Activated effector memory CD4-positive, alpha-beta T cell treated with Interleukin-2 at 50 U/mL for 16 hours (primary cell): ENCODE measurements at places on chromosomes 3 and 15.

- DNase-seq, result no peak
These were observed 23.6 kb upstream of the ETV5 start for GRCh38 chr3:186132487-186132886.

GRCh38 chr3:64575211-64575844, 112.5 kb downstream of the ADAMTS9 start:
- no peak for DNase-seq

- no peak for DNase-seq
These were observed 115.9 kb upstream of the LPP start for GRCh38 chr3:188037965-188038581.

- no peak for DNase-seq
These were observed 16.5 kb upstream of the P2RY13 start for GRCh38 chr3:151345859-151346258.

GRCh38 chr15:45645026-45645980, 10.5 kb downstream of the SQOR start:
- DNase-seq, result no peak

DNA sequence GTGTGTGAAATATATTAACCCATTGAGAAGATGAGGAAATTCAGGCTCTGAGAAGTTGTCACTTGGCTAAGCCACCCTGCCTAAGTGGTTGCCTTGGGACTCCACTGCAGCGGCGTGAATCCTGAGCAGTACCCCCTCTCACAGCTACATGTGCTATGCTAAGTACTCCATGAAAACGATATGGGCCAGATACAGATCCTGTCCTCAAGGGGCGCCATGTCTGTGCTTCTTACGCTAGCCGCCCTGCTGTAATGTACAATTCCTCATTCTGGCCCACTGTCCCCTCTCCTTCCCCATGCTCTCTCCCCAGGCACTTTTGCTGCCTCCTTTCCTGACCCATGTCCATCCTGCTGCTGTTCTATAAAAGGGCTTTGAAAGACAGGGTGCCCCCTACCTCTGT, 140.3 kb downstream of the FEZF2 start:
- no peak for DNase-seq

DNA sequence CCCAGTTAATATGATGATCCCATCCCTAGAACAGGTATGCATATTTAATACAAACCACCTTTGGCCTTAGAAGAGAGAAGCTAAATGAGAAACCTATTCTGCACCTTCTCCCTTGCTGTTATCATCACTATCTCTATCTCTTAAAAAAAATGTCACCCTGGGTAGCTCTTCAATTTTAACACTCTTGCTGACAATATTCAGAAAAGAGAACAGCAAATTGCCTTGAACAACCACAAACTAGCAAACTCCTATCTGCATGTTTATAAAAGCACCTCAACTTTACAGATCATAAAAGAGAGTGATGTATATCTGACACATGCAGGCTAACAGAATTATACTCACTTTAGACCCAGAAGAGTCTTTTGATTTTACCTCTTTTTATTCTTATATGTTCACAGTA, 7.4 kb downstream of the TOP2B start:
- no peak for DNase-seq

GRCh38 chr15:90232941-90233386, 777 bp downstream of the CIB1 start:
- DNase-seq, result no peak

DNA sequence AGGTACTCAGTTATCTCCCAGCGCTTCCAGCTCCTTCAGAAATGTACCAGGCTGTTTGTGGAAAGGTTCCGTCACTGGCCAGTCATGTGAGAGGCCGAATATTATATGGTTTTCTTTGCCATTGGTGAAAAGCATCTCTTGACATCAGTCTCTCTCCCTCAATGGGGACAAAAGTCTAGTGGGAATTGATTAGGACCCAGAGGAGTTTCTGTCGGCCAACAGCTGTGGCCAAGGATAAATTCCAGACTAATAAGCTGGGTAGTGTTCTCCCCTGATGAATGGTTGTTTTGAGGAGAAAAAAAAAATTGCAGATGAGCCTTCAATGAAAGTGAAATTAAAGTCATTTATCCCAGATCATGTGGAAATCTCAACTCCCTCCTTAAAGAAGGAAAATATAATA, 404.7 kb upstream of the THRB start:
- DNase-seq, result no peak

DNA sequence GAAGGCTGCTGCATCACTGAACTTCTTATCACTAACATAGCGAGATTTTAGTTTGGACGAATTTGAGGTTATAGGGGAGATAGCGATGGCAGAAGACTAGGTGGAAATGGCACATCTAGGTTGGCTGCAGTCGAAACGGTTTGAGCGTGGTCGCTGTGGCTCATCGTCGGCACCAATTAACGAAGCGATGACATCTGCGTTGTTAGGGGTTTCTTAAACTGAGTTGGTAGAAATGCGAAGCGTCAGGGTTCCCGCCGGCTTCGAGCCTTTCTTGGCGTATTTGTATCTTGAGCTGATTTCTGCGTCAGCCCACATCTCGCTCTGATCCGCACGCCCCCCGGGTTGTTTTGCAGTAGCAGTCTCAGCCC, 319 bp downstream of the LNP1 start:
- no peak for DNase-seq

DNA sequence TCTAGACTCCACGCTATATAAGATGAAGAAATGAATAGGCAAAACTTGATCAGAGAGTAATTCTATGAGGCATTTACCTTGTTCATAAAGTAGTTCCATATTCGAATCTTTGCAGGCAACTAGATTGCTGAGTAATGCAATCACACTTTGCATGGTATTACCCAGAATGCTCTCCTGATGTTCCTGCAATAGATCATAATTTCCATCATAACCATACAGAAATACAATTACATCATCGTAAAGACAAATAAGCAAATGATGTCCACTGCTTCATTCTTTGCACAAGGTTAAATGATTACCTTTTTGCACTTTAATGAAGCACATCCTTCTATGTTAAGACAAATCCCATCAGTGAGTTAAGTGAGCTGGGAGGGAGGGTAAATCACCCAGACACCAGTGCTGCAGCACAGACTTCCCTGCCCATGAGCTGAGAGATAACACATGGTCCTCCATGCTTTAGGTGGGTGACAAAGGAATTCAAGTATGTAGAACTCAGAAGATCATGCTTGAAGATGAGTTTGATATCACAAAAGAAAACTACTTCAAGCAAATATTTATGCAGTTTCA, 366.7 kb downstream of the CTNNB1 start:
- DNase-seq, result no peak

DNA sequence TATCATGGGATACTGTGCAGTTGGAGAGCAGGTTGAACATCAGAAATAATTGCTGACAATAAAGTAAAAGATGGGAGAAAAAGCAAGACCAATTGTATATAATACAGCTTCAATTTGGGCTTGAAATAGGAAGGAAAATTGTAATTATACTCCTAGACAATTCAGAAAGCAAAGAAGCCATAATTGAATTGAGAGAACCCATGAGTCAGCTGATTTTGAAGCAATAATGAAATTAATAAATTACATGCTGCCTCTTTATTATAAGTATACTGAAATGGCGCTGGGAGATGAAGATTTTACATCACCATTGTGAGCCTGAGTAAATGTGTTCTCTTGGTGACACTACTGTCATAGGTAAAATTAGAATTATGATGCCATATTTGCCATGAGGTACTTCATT, 23.2 kb downstream of the CHRNA3 start:
- no peak for DNase-seq

- no peak for DNase-seq
These were observed 2.0 kb upstream of the CILP start for GRCh38 chr15:65213241-65213640.

- no peak for DNase-seq
These were observed 567.0 kb upstream of the RGMA start for GRCh38 chr15:93656041-93656440.

DNA sequence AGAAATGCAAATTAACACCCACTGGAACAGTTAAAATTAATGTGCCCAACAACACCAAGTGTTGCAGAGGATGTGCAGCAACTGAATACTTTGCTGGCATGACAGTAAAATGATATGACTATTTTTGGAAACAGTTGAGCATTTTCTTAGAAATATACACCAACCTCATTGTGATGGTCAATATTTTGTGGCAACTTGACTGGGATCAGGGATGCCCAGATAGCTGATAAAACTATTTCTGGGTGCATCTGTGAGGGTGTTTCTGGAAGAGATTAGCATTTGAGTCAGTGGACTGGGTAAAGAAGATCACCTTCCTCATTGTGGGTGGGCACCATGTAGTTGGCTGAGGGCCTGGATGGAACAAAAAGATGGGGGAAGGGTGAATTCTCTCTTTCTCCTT, 57.9 kb downstream of the RPLP1 start:
- no peak for DNase-seq

- peak; percentile 70 for DNase-seq
These were observed 144.8 kb upstream of the BHLHE40 start for GRCh38 chr3:4834403-4834866.

- no peak for DNase-seq
These were observed 200.1 kb downstream of the SLC9A9 start for GRCh38 chr3:143648218-143648617.

DNA sequence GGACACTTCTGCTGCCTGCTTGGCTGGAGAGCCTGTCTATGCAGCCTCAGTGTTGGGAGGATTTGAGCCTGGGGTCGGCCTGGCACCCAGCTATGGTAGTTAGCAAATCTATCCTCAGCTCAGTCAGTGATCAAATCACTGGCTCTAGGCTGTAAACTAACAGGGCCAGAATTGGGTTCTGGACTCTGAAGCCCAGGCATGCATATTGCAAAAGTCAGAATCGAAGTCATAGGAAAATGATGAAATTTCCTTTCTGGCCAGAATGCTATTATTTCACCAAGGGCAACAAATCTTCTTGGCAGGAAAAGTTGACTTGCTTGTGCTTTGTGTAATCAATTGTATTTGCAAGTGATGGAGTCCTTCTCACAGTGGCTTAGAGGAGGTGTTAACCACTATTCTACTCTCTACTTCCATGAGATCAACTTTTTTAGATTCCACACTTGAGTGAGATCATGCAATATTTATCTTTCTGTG, 482.6 kb upstream of the TPRG1 start:
- no peak for DNase-seq

DNA sequence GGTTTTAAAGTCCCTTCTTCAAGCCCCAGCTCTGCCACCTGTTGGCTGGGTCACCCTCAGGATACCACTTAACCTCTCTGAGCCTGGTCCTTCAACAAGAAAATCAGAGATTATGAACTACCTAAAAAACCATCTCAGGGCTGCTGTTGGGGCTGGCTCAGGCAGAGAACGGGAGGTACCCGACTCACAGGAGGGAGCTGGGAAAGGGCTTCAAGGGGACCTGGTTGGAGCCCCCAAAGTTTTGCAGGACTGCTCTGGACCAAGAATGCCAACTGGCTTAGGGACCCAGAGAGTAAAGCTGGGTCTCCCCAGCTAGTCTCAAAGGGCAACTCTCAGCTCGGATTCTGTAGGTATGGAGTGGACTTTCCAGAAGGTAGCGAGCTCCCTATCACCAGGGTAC, 41.5 kb downstream of the WNT7A start:
- DNase-seq, result no peak

DNA sequence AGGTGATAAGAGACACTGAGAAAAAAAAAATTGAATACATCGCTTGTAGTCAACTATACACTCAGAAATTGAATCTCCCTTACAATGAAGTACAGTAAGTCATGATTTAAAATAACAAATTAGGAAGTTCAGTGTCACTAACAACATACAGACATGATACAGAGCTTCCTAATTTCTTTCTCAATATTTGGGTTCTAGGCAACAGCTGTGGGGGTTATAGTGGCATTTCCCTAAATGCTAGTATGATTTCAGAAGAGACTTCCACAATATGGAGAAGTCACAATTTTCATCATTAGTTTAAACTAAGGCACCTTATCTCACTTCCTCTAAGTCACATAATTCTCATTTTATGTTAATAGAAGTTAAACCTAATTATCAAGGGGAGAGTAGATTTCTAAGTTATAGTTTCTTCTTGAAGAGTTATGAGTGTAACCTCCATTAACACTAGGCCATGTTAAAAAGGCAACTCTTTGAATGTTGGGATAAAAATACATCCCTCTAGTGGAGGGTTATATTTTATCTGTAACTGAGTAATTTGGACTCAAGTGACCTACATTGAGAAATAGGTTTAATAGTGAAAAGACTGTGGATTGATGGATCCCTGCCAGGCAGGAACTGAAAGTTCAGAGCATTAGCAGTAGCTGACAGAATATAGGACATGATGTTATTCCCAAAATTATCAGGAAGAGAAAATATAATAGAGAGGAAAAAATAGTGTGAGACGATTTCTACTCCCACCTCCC, 286.0 kb upstream of the SUCLG2 start:
- DNase-seq, result no peak

- no peak for DNase-seq
These were observed 26.7 kb downstream of the CLK3 start for GRCh38 chr15:74642348-74642733.

GRCh38 chr3:55201779-55202178, 273.9 kb upstream of the LRTM1 start:
- DNase-seq, result no peak

DNA sequence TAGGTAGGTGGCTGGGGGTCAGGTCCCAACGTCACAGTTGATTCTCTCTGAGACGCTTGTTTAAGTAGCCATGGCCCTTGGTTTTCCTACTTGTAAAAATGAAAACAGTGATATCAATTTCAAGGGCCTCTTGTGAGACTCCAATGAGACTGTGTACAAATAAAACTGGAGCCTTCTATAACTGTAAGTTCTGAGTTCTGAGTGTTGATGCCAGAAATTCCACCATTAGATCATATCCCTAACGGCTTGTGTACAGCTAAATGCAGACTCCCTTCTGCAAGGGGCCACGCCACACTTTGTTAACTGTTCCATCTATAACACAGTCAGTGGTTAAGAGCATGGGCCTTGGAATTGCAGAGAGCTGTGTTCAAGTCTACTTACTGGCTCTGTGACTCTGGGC, 267.3 kb downstream of the TLE3 start:
- no peak for DNase-seq

DNA sequence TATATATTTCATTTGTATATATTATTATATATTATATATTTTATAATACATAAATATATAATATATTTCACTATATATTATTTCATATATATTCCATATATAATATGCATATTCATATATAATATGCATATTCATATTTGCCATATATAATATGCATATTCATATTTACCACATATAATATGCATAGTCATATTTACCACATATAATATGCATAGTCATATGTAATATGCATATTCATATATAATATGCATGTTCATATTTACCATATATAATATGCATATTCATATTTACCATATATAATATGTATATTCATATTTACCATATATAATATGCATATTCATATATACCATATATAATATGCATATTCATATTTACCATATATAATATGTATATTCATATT, 51.2 kb upstream of the GATA2 start:
- DNase-seq, result no peak

GRCh38 chr15:84946772-84947489, 34.7 kb upstream of the PDE8A start:
- no peak for DNase-seq

- DNase-seq, result no peak
These were observed 53.2 kb downstream of the OXNAD1 start for GRCh38 chr3:16318176-16318575.

- DNase-seq, result no peak
These were observed 78.5 kb upstream of the ROBO1 start for GRCh38 chr3:79846148-79846933.

GRCh38 chr3:156630081-156630772, 44.2 kb upstream of the TIPARP start:
- no peak for DNase-seq

GRCh38 chr15:69801144-69801543, 296.6 kb downstream of the TLE3 start:
- no peak for DNase-seq

GRCh38 chr3:31230425-31231223, 302.1 kb upstream of the STT3B start:
- no peak for DNase-seq
